ENCODE measurements at places on chromosomes 1 and 21.

- DNase-seq: no peak
Observed at GRCh38 chr1:189409774-189410173, 1067.9 kb downstream of the BRINP3 start.

DNA sequence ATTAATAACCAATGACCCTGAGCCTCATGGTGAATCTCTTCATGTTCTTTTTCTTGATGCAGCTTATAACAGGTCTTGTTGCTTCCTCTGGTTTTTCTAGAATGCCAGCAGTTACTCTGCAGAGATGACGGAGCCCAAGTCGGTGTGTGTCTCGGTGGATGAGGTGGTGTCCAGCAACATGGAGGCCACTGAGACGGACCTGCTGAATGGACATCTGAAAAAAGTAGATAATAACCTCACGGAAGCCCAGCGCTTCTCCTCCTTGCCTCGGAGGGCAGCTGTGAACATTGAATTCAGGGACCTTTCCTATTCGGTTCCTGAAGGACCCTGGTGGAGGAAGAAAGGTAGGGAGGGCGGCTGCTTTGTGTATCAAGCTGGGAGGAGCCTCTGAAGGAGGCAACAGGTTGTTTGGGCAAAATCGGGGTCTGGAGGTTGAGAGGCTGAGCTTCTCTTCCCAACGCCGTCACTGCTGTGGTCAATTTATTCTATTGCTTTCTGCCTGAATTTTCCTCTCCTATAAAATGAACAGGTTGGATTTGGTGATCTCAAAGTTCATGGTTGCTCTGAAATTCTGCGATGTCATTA, 6.7 kb downstream of the ABCG1 start:
- DNase-seq: no peak

- DNase-seq: no peak
Observed at GRCh38 chr1:204633665-204634064, 51.9 kb downstream of the LRRN2 start.

GRCh38 chr1:117828201-117828600, 101.2 kb downstream of the GDAP2 start:
- DNase-seq: no peak

- DNase-seq: no peak
Observed at GRCh38 chr1:205328476-205328875, 6.9 kb upstream of the NUAK2 start.

DNA sequence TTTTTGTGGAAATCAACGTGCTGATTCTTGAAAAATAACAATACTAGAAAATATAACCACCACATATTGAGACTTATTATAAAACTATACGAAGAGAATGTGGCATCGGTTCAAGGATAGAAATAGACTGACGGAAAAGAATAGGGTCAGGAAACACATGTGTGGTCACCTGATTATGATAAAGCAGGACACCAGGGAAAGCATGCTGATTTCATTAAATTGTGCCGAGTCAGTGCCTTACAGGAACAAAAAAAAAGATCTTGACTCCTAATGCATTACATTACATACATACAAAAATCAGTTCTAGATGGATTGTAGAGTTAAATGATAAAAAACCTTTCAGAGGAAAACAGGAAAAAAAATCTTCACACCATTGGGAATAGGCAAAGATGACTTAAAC, 43.5 kb upstream of the SERPINC1 start:
- DNase-seq: no peak

- DNase-seq: no peak
Observed at GRCh38 chr1:226490426-226490809, 58.1 kb upstream of the STUM start.

Measured in endothelial cell (in vitro differentiated cells).